ENCODE measurements at places on chromosomes 12 and 14. TPM values are rescaled to one million over a fixed set of nuclear protein-coding genes. Genes with fewer than 3 reads are reported as not detected.

GRCh38 chr14:67623114-67623513 is 3.4 kb downstream of the ARG2 start:
- DNase-seq: no peak

TMEM30B gene
- 0.16 TPM for polyA plus RNA-seq

DNA sequence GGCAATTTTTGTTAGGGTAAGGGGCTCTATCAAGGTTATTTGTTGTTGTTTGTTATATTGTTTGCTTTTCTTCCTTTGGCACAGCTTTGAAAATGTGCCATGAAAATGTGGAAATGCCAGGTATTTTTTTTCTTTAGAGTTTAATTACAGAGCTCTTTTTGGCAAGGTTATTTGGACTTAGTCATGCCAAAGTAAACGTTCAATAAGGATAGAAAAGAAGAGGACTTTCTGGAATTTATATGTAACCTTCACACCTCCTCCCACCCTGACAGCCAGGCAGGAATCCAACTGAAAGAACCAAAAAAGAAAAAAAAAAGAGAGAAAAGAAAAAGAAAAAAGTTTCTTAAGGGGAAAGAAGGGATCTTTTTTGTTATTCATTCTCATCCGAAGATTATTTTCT is 217.8 kb downstream of the KITLG start:
- no peak for DNase-seq

- DNase-seq: no peak
Measured at GRCh38 chr12:9319044-9319841, 111.0 kb upstream of the PZP start.

DNA sequence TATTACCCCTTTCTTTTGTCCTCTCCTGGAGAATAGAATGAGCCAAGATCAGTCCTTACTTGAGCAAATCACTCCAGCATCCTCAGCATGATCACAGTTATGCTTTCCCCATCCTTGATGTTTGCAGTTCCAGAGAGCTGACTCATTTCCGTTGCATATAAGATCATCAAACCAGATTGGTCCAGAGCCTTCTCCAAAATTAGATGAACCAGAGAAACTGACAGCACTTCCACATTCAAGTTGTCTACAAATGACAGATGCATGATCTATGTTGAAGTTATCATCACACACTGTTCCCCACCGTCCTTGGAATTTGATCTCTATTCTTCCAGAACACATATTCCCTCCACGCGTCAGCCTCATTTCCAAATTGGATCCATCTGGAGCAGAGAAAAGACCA is 4.8 kb downstream of the CD163 start:
- no peak for DNase-seq

- DNase-seq: no peak
Measured at GRCh38 chr12:4239746-4240145, 33.8 kb upstream of the CCND2 start.

All from A549 (cell line).